Dorsolateral prefrontal cortex (tissue), 122 donors: ENCODE measurements at places on chromosomes 11 and 22. TPM values are rescaled to one million over a fixed set of nuclear protein-coding genes. Genes with fewer than 3 reads are reported as not detected.

CBX7 gene
- 179 TPM for total RNA-seq

IGF2 gene
- 11.4 TPM for total RNA-seq

SLC5A1 gene
- 0.14 TPM for total RNA-seq

PLXNB2 gene
- total RNA-seq = 129 TPM

PATE4 gene
- not detected for total RNA-seq

DUSP18 gene
- 8.0 TPM for total RNA-seq

CCDC188 gene
- total RNA-seq = not detected

SNX32 gene
- total RNA-seq = 32.8 TPM

GAS2L1 gene
- 55.8 TPM for total RNA-seq

DENND5A gene
- total RNA-seq = 136 TPM

OR52B6 gene
- not detected for total RNA-seq

ARHGAP32 gene
- 200 TPM for total RNA-seq

MYOD1 gene
- total RNA-seq = not detected
